ENCODE measurements at places on chromosomes 4 and X.

DNA sequence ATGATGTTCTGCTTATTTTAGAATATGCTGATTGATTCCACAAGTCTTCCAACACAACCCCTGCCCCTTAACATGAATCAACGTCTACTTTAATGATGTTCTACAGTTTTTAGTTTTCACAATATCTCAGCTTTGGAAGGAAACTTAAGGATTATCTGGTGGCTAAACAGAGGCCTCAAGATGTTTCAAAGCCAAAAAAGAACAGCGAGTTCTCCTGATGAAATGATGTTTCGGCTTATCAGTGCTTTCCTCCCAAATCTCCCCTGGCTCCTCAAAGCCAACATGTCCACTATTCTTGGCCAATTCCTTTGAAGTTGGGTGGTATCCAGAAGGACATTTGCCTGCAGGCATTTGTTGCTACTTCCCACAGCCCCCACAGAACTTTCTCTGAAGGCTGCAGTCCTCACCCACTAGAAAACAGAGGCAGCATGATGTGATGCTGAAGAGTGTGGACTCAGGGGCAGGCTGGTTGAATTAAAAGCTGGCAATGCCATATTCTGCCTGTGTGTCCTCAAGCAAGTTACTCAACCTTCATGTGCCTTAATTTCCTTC is 87.3 kb downstream of the ADGRG4 start:
- no peak for DNase-seq

GRCh38 chr4:64727960-64728359 is 318.7 kb upstream of the TECRL start:
- DNase-seq, result no peak

DNA sequence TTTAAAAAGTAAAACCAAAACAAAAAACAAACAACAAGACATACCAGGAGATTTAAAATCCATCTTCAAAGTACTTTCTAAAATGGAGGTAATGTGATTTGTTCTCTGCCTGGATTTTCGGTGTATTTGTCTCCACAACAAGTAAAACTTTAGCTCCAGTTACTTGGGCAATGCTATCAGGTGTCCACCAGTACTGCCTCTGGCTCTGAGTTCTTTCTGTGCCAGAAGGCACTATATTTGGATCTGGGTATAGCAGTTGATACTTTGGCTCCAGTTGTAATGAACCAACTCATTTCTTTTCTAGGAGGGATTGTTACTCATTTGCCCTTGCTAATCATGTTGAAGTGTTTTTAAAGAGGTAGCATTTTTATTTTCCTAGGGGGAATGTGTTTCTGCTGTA is 9.5 kb upstream of the PDLIM5 start:
- no peak for DNase-seq

- peak; percentile 39 for DNase-seq
Measured at GRCh38 chr4:8353912-8354453, 84.4 kb downstream of the HTRA3 start.

DNA sequence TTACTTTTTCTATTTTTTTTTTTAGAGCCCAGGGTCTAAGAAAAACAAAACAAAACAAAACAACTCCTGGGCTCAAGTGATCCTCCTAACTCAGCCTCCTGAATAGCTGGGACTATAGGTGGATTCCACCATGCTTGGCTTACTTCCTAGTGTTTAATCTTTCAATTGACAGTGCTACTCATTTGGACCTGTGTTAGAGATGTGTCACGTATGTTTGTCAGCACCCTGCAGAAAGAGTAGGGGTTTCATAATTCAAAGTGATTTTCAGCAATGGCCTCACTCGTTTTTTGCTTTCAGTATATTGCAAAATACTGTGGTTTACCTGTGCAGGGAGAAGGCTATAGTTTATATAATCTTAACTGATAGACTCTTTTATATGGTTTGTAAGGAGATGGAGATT is 71.6 kb upstream of the TEX13D start:
- no peak for DNase-seq

DNA sequence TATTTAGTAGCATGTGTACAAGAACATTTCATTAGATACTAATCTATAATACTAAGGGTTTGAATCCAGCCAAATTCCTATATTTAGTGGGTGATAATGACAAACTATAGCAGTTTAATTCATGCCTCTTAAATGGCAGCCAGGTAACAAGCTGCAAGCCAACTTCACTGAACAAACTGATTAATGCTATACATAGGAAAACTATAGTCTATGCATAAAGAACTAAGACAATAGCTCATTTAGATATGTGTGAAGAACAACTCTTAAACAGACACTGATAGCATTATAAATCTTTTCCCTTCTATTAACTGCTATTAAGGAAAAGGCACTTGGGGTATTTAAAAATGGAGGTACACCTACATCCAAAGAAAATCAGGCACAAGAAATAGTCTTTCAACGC is 19.1 kb downstream of the ACSL1 start:
- DNase-seq, result no peak

GRCh38 chrX:96386981-96387380 is 297.7 kb upstream of the DIAPH2 start:
- DNase-seq, result no peak

DNA sequence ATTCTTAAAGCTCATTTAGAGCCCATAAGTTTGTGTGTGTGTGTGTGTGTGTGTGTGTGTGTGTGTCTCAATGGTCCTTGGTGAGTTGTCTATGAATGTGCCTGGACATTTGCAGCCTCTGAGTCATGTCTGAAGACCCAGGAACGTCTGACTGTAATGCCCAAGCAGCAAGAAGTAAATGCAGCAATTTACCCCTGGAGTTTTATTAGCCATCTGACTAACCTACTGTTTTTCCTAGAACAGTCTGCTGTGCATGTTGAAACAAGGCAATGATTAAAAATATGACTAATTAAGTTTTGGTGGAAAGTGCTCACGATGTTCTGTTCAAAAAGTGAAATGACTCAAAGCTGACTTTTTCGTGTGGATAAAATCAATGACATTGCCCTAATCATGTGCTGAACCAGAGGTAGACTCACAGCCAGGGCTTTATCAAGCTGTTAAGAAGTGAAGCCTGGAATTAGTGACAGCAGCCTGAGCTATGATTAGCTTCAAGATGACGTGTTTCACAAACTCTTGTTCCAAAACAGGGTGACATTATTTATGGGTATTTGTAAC is 201.6 kb downstream of the CPE start:
- DNase-seq, result no peak

DNA sequence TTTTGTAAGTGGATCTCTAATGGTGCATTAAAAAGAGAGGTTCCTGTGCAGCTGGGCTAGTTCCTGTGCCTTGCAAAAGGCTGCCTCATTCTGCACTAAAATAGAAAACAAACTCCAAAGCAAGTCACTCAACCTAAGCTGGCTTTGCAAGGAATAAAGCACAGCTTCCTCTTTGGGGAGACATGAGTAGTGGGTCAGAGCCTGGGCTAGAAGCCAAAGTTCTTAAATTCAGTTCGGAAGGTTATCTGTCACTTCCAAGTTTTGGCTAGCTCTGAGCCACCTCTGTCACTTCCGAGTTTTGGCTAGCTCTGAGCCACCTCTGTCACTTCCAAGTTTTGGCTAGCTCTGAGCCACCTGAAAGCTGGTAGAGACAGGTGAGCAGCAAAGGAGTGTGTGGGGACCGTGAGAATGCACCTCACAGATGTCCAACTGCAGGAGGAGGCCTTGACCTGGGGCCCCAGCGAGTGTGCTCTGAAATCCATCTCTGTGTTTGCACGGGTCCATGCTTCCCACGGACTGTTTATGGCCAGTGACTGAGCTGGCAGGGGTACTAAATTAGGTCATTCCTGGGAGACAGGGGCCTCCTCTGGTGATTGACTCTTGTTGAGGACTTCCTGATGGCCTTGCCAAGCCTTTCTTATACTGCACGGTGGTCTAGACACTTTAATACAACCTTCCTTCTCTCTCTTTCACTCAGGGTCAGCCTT is 36.4 kb upstream of the MAMLD1 start:
- DNase-seq, result no peak

- DNase-seq, result no peak
Measured at GRCh38 chrX:50594788-50595187, 124.2 kb upstream of the DGKK start.

- no peak for DNase-seq
Measured at GRCh38 chr4:20724915-20725314, 24.7 kb downstream of the PACRGL start.

- no peak for DNase-seq
Measured at GRCh38 chr4:188691811-188692210, 552.6 kb downstream of the TRIML1 start.

DNA sequence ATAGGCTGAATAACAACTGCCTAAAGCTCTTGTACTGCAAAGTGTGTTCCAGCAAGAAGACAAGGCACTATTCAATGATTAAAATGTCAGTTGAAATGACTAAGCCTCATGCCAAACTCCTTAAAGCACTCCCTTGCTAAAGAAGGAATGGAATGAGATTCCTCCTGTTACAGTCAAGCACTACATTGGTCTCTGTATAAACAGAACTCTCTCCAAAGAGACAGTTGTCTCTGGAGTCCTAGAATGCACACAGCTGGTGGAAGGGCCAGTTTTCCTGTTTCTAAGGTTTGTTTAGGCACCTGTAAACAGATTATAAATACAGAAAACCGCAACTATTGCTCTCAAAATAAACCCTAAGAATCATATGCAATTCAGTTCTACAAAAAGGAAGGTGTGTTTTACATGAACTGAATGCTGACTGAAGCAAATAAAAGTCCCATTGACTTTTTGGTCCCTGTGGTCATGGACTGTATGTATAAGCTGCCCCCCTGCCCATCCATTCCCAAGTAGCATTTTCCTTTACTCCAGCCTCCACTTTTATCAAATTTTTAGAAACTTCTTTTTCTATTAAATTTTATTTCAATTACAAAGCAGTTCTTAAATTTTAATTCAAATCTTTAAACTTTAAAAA is 47.0 kb downstream of the FAT1 start:
- no peak for DNase-seq

DNA sequence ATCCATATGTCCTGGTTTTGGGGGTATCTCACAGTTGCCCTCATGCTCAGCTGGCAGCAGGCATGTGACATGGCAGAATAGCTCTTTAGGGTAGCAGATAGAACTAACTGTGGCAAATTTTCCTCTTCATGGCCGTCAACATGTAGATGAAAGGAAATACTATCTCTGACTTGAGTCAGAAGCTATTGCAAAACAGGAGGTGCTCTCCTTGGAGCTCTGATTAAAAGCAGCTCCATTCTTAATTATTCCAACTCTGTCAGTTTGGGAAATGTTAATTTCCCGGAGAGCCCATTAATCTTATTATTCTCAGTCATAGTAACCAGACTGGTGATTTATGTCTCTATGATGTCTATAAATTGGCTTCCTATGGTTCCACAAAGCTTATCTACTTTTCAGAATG is 18.2 kb downstream of the IL13RA1 start:
- DNase-seq, result no peak

- DNase-seq, result peak; percentile 84
Measured at GRCh38 chr4:3461515-3462291, 1.4 kb upstream of the DOK7 start.

DNA sequence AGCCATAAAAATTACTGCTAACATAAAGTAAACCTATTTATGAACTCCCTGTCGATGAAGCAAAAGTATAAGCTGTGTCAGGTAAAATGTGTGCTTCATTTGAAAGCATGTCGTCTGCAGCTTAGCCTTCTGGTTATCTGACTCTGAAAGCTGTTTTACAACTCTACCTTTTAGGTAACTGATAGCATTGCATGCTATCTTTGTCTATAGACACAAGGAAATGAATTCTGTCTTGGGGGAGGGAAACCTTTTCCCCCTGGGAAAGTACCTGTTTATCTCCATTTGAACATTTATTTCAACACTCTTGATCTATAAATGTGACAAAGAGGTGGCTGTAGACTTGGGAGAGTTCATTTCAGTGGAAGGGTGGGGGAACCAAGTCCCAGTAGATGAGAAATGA is 51.4 kb downstream of the RAB40A start:
- DNase-seq, result no peak

DNA sequence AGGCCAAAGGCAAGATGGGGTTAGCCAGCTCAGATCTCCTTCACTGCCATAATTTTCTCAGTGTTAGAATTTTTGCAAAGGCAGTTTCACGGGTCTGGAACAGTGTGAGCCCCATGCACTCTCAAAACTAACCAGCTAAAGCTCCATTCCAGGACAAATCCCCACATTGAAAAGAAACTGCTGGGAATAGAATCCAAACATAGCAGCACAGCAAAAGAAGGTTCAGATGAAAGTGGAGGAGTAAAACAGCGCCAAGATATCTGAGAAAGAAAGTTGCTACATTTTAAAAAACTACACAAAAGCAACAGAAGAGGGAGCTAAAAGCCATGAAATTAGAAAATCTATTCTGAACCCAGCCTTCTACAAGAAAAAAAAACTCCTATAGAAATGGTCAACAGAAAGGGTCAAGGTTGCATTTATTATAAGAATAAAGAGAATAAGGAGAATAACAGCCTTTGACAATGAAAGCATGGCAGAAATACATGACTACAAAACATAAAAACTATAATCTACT is 39.6 kb upstream of the SLC7A3 start:
- DNase-seq, result no peak

- no peak for DNase-seq
Measured at GRCh38 chr4:118917582-118917981, 28.9 kb downstream of the SYNPO2 start.

DNA sequence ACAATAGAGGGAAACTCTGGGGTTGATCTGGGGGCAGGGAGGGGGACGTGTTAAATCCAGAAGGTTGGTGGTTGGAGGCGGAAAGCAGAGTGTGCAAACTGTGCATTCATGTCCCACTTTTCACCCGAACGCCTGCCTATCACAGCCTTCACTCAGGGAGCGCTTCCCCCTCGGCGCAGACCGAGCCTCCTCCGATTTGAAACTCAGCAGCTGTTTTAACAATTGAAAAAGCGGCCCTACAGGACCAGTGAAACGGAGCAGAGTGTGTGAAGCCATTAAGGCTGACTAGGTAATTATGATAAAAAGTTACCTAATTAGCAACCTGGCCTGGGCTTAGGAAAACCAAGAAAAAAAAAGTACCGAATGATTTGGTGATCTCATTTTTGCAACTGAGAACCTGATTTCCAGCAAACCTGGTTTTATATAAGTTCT is 685 bp upstream of the NDNF start:
- DNase-seq, result peak; percentile 63

GRCh38 chrX:136856050-136856449 is 24.5 kb downstream of the RBMX start:
- no peak for DNase-seq

DNA sequence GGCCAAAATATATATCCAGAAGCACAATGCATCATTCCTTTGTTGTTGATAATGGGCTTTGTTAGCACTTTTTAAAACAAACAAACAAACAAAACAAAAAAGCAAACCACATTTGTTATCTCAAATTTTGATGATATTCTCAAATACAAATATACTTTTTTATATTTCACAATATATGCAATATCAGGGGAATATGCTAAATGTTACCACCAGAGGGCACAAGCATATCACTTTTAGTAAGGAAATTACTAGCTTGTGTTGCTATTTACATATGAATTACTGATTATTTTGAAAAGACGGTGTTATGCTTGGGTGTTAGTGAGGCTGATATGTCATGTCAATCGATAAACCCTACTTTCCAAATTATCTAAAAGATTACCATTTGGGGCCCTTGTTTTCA is 29.1 kb downstream of the RIPPLY1 start:
- no peak for DNase-seq

- DNase-seq, result no peak
Measured at GRCh38 chr4:33940281-33940680, 2304.0 kb downstream of the ARAP2 start.
